ENCODE measurements at places on chromosomes 4 and X.

GRCh38 chrX:13903405-13903804, 86.5 kb upstream of the GPM6B start:
- DNase-seq, result no peak

DNA sequence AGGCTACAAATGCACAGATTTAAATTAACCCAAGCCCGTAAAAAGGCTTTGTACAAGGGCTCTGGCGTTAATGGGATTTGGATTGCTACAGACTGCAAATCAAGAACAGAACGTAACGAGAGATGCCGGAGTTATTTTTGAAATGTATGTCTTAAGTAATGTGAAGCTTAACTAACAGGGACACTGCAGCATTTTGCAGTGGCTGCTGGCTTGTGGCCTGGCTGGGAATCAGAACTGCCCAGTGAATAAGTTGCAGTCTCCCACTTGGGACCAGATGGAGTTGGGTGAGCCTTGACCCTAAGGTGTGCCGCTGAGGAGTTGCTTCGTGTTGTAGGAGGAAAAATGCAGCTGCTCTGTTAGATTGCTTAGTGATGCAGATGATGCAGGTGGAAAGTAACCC, 318.4 kb downstream of the DHX15 start:
- DNase-seq, result no peak

DNA sequence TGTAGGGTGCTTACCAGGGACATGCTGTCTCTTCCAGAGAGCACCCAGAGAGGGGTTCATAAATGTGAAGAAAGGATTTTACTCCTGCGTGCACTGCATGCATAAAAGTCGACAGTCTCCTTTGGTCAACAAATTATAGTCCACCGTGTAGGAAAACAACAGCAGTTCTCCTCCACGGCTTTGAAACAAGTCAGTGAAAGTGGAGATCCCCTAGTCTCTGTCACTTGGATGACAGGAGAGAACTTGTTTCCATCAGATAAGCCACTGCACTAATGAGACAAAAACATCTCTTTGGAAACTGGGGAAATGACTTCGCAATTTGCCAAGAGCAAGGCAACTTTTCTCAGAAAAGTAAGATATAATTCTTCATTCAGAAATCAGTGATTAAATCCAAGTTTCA, 9.7 kb downstream of the UNC5C start:
- DNase-seq, result no peak

DNA sequence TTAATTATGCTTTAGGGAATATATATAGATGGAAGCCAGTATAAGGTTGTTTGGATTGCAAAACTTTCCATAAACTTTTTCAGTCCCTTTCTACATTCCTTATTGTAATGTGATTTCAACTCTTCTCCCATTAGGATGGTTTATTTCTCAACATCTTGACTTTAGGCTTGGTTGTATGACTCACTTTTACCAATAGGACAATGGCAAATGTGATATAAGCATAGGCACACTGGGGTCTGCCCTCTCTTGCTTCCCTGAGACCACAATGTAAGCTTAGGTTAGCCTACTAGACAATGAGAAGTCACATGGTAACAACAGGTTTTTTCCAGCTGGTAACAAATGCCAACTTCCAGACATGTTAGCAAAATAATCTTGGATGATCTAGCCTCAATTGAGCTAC, 163.3 kb upstream of the RBPJ start:
- no peak for DNase-seq

DNA sequence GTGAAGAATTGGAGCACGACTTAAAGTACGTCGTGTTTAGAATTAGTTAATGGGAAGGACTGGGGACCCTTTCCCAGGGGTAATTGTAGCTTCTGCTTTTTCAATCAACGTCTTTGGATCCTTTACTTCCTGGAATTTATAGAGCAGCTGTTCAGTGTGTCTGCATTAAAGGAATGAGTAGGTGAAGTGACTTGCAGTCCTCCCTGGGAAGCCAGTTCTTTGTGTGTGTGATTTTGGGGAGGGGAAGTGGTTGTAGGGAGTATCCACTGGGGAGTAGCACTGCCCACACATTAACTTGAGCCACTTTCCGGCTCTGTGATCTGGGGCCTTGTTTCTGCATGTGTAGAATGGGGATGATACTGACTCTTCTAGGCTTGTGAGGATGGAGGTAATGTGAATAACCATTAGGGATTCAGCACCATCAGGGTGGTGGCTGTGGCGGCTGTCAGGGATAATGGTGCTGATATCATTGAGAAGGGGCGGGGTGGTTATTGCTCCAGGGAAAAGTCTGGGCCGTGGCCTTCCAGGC, 54.7 kb downstream of the TMEM131L start:
- DNase-seq, result no peak

DNA sequence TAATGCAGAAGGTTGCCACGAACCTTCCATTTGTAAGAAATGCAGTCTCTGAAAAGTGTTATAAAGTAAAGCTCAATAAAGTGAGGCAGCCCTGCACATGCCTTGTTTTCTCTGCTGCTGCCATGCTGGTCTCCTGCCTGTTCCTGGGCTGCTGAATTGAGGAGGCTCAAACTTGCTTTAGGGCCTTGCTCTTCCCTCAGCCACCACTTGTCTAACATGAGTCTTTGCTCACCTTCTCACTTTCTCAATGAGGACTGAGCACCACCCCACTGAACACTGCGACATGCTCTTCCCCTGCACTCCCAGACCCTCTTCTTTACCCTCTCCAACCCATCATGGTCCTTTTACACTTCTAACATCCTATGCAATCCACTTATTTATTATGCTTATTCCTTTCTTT, 25.2 kb upstream of the MFAP3L start:
- no peak for DNase-seq

- DNase-seq, result no peak
These were observed 51.1 kb upstream of the TMEM33 start for GRCh38 chr4:41883988-41884734.

GRCh38 chrX:130719413-130719812, 183.6 kb downstream of the ENOX2 start:
- DNase-seq, result no peak

DNA sequence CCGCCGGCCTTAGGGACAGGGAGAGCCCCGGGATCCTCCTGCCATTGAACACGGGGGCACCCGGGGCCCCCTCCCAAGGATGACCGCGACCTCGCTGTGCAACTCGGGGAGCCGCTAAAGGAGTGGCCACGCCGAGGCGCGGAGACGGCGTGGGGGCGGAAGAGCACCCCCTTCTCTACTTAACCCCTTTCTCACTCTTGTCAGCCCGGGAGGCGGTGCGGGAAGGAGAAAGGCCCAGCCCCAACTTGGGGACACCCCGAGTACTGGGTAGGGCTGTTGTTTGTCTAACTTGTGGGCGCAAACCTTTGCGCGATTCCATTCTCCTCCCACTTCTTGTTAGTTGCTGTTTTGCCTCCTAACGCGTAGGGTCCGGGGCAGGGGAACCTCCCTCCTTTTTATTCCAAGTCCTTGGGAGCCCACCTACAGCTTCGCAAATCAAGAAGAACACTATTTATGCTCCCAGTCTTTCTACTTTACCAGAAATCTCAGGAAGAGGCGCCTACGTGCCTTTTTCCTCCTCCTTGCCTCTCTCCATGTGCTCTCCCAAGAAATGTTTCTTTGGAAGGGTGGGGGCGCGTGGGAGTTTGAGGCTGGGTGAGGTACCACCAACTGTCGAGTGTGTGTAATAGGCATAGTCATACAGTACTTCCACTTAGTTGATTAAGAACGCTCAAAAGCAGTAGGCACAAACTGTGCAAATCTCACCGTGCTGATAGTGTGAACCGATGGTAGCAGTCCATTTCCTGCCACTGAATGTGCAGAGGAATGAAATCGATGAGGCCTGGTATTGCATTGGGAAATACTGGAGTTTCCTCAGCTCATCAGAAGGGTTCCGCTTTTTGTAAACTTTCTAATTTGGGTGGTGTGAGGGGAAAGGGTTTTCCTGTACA, 813 bp downstream of the DIAPH2 start:
- peak; percentile 14 for DNase-seq

DNA sequence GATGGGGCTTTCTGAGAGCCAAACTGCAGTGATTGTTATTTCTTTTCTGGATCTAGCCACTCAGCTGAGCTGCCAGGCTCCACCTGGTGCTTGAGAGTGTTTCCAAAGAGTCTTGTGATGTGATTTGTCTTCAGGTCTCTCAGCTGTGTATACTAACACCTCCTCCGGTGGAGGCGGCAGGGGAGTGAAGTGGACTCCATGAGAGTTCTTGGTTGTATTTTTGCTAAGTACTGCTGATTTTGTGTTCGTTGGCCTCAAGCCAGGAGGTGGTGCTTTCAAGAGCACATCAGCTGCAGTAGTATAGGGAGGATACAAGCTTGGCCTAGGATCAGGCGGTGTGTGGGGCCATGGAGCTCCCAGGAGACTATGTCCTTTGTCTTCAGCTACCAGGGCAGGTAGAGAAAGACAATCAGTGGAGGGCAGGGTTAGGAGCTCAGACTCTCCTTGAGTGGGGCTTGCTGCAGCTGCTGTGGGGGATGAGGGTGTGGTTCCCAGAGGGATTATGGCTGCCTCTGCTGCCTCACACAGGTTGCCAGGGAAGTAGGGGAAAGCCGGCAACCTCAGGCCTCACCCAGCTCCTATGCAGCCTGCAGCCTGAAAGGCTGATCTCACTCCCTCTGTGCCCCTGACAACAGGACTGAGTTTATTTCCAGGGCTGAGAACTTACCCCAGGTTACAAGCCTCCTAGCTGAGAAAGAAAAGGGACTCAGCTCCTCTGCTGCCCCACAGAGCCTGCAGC, 62.4 kb downstream of the NPFFR2 start:
- DNase-seq, result no peak

DNA sequence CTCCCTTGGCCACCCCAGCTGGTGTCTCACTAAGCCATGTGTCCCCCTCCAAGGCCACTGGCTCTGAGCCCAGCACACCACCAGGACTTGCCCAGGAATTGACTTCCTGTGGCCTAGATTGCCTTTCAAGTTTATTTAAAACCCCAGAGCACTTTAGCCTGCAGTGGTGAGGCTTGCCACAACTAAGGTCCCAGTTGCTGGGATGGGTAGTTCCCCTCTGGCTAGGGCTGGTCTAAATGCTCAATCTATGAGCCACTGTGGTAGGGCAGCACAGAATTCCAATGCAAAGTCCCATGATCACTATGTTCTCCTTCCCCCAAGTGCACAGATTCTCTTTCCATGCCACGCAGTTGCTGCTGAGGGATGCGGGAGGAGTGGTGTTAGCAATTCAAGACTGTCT, 61.1 kb upstream of the HCCS start:
- DNase-seq, result no peak

- DNase-seq, result no peak
These were observed 237.5 kb downstream of the PCDH7 start for GRCh38 chr4:30957706-30958105.

- no peak for DNase-seq
These were observed 328.4 kb downstream of the CAMK2D start for GRCh38 chr4:113433116-113433515.

DNA sequence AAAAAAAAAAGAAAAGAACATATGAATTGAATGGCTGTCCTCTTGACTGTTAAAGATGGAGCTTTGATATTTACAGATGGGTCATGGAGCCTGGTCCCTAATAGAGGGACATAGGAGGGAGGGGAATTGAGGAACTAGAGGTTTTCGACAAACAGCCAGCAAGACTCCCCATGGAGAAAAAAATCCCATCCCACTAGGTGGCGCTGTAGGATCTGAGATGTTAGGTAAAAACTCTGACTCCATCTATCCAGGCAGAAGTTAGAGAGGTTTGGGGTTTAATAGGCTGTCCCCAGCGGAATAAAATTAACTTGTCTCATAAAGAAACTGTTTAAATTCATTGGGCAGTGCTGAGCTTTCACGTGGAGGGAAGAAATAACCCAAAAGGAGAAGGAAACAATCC, 45.9 kb downstream of the HMGB2 start:
- DNase-seq, result peak; percentile 57

DNA sequence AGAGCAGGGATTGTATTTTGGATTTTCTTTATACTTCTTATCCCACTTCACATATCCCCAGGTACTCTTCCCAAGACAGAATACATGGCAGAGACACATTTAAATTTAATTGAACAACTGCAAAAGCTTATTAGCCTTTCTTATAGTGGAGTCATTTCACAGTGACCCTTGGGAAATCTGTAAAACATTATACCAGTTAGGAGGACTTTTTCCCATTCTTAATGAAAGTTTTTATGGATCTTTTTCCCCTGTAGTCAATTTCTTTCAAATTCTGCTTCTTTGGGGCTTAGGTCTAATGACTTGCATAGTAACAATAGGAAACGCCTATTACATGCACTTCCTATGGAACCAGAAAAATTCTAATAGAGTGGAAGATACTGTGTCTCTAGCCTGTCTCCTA, 14.6 kb upstream of the MCUB start:
- no peak for DNase-seq

DNA sequence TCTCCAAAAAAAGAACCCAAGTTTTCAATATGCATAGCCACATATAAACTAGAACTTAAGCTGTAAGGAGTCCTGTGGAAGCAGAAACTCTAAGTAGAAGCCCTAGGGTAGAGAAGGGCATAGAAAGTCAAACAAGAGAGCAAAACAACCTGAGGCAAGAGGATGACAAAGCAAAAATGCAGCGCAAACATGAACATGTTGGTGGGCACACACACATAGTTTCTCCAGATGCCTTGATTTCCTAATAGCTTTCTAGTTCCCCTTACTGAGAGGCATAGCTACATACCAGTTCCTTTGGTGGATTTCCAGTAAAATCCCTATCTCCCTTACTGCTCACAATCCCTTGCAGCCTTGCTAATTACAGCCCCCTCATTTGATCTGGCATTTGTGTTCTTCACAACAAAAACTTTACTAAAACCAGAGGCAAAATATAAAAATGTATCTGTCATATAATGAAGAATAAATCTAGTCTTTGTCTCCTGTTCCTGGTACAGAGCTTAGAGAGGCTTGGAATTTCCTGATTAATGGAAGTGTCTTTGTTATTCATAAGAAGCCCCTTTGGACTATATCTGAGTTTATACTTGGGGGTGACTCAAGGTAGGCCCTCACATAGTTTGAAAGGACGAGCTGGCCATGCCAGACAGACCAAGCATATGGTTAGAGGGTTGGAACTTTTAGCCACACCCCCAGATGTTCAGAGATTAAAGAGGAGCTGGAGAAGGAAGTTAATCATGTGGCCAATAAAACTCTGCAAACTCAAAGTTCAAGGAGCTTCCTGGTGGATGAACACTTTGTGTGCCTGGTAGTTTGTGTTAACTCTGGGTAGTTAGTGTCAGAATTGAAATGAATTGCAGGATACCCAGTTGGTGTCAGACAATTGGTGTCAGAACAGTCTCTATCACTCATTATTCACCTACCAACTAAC, 52.7 kb upstream of the ZCCHC13 start:
- DNase-seq, result no peak

- no peak for DNase-seq
These were observed 248.2 kb downstream of the PARM1 start for GRCh38 chr4:75180790-75181776.

GRCh38 chr4:185508181-185508580, 27.1 kb downstream of the PDLIM3 start:
- no peak for DNase-seq

DNA sequence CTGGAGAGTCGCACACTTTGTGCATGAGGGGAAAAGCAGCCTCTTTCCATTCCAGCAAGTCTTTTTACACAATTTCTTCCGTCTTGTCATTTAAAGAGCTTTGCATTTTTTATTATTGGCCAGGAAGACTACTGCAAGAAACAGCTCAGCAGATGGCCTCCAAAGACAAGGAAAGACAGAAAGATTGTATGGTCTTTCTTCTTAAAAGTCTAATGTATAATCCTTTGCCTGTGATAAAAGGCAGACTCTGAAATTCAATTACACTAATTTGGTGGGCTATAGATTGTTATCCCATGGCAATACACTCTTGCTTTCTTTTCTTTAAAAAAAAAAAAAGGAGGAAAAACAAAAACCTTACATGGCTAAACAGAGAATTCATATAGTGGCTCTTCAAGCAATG, 5.9 kb downstream of the CAPN6 start:
- no peak for DNase-seq

Data from CD4-positive, alpha-beta T cell treated with Interleukin-6 at 100 ng/mL for 8 hours (primary cell).